ENCODE measurements at places on chromosomes 11 and 22.

- DNase-seq, result no peak
These were observed 28.4 kb upstream of the TXNRD2 start for GRCh38 chr22:19970031-19970478.

- no peak for DNase-seq
These were observed 60.4 kb downstream of the SFI1 start for GRCh38 chr22:31556627-31557203.

- DNase-seq, result no peak
These were observed 27.5 kb downstream of the ADAMTS8 start for GRCh38 chr11:130400781-130401483.

GRCh38 chr11:18844753-18845367, 53.3 kb upstream of the PTPN5 start:
- no peak for DNase-seq

- no peak for DNase-seq
These were observed 18.8 kb downstream of the SC5D start for GRCh38 chr11:121311373-121311772.

- no peak for DNase-seq
These were observed 19.4 kb downstream of the SUSD2 start for GRCh38 chr22:24200619-24201212.

- no peak for DNase-seq
These were observed 49.3 kb downstream of the WT1 start for GRCh38 chr11:32385998-32386397.

GRCh38 chr22:16989915-16990314, 18.1 kb downstream of the GAB4 start:
- no peak for DNase-seq

GRCh38 chr11:6240781-6241180, 1.9 kb downstream of the CNGA4 start:
- DNase-seq, result no peak

DNA sequence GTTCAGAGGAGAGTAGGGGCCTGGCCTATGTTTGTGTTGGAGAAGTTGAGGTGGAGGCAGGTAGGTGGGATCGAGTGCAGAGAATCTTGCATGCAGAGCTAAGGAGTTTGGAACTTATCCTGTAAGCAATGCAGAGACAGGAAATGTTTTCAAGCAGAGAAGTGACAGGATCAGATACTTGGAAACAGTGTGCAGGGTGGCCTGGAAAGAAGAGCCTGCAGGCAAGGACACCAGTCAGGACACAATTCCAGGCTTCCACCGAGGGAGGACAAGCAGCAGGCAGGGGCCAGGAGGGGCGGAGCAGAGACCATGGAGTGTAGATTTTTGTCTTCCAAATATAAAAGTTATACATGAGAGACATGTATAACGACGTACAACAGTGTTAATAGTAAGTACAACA, 26.9 kb upstream of the CECR2 start:
- DNase-seq, result no peak

- DNase-seq, result no peak
These were observed 14.0 kb upstream of the ARHGAP8 start for GRCh38 chr22:44738347-44738715.

GRCh38 chr11:112871909-112872500, 89.2 kb upstream of the NCAM1 start:
- DNase-seq, result no peak

DNA sequence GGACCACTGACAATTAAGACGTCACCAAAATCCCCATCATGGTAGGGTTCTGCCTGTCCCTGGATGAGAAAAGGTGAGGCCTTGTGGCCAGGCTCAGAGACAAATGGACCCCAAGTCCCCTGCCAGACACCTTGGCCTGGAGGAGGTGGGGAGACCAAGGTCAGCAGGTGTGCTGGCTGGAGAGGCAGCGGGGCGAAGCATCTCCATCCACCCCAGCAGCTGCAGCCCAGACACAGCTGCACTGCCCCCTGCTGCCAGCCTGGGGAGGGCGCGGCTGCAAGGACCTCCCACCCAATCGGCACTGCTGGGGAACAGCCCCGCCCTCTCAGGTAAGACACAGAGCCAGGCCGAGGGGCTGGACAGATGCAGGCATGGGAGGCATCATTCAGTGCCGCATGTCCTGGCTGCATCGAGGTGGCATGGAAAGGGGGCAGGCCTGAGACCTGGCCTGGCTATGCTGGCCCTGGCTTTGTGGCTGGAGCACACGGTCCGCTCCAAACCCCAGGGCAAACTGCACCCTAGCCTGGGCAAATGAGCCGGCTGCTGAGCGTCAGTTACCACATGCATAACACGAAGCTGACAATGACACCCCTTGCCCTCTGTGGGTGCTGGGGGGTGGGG, 12.2 kb upstream of the MFNG start:
- peak; percentile 70 for DNase-seq

DNA sequence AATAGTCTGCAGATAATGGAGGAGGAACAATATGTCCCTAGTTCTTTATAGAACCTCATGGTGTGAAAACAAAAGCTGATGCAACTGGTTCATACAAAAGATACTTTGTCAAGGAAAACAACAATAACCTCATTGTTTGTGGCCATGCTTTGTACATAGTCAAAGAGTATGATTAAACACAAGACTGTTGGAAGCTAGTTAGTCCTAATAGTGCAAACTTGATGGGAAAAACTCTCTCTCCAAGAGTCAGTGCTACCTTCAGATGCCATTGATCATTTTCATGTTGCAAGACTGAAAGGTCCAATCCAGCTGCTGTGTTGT, 20.1 kb upstream of the PLAAT2 start:
- no peak for DNase-seq

DNA sequence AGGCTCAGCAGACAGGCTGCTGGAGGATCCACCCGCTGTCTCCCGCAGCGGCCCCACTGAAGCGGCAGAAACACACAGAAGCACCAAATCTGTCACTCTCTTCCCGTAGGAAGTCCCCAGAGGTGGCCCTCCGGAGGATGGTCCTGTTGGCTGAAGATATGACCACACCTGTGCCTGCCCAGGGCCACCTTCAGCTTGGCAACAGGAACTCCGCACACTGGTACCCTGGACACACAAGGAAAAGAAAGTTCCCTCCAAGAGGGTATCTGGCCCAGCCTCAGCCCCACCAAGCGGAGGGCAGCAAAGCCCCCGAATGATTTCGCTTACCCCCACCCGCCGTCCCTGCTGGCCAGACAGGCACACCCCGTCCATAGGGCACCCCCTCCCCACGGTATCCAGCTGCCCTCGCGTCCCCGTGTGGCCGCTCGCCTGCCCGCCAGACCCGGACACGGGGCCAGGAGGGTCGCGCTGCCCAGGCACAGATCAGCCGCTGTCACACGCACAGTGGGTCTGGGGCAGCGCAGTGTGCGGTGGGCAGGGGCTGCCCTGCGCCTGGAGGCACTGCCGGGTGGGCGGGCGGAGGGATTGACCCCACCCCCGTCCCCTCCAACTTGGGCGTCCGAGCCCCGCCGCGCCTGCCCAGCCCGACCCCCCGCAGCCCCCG, 7.0 kb downstream of the RASSF7 start:
- DNase-seq, result no peak

DNA sequence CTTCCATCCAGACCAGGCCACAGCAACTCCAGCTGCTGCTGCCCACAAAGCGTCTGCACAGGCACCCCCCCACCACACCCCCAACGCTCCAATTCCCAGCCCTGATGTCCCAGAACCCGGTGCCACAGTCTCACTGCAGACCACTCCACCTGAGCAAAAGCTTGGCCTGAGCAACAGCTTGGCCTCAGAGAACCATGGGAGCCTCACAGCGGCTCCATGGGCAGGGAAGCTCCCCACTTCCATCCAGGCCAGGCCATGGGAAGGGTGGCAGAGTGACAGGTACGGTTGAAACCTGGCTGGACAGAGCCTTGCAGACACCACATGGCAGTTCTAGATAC, 13.2 kb downstream of the PLXNB2 start:
- DNase-seq, result no peak

- no peak for DNase-seq
These were observed 31.8 kb downstream of the CAPN1 start for GRCh38 chr11:65213322-65214211.

DNA sequence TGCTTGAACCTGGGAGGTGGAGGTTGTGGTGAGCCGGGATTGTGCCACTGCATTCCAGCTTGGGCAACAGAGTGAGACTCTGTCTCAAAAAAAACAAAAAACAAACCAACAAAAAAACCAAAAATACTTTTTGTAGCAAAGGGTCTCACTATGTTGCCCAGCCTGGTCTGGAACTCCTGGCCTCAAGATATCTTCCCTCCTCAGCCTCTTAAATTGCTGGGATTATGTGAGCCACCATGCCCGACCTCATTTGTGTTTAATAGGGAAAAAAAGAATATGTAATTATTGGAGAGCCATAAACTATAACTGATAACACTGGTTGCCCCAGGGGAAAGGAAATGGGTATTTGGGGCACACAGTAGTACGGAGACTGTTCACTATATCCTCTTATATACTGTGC, 19.7 kb downstream of the UVRAG start:
- DNase-seq, result no peak

DNA sequence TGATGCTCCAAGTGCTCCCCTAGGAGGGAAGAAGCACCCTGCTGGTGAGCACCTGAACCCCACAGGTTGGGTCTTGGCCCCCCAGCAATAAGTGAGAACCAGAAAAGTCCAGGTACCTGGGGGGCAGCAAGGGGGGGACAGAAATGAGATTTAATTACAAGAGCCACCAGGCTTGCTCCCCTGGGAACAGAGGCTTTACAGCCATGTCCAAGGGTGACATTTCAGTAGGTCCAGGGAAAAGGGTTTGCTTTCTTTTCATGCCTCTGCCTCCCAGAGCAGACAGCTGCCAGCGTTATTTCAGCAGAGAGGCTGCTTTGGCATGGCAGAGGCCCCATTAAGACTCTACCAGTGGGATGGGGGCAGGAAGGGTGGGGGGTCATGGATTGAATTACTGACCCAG, 437.7 kb downstream of the BUD13 start:
- no peak for DNase-seq

- no peak for DNase-seq
These were observed 38.3 kb upstream of the NNMT start for GRCh38 chr11:114257621-114258558.

- DNase-seq, result no peak
These were observed 97.7 kb upstream of the SORL1-AS1 start for GRCh38 chr11:121550247-121551030.

- DNase-seq, result peak; percentile 46
These were observed 22.7 kb upstream of the GRAMD1B start for GRCh38 chr11:123407130-123407995.

DNA sequence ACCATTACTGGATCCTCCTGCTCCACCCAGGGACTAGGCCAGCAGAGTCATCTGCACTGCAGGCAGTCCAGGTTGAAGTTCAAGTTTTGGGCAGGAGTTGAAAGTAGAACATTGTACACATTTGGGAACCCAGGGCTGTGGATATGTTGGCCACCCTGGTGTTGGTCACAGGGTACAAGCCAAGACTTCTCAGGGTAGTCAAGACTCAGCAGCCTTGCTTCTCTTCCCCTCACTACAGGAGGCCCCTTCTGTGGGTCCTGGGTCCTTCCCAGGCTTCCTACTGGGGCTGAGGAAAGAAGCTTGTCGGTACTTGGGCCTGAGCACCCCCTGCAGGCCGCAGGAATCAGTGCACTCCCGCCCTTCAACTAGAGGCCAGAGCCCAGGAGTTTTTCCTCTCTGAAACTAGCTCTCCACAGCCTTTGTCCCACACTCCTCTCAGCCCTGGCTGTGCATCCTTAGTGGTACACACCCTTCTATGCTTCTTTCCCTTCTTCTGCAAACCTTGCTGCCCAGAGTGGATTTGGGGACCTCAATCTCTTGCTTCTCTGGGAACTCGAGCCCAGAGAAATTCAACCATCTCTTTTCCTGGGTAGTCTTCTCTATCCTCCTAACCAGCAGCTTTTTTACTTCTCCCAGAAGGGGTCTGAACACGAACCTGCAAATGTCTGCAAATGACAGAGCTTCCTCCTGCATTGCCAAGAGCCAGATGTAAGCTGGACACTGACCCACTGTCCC, 2.6 kb upstream of the HPX start:
- peak; percentile 45 for DNase-seq

- no peak for DNase-seq
These were observed 50.6 kb upstream of the MN1 start for GRCh38 chr22:27851974-27852746.
